ENCODE measurements at places on chromosomes 13 and 19.

- DNase-seq, result no peak
Measured at GRCh38 chr13:40404967-40405716, 261.3 kb downstream of the FOXO1 start.

DNA sequence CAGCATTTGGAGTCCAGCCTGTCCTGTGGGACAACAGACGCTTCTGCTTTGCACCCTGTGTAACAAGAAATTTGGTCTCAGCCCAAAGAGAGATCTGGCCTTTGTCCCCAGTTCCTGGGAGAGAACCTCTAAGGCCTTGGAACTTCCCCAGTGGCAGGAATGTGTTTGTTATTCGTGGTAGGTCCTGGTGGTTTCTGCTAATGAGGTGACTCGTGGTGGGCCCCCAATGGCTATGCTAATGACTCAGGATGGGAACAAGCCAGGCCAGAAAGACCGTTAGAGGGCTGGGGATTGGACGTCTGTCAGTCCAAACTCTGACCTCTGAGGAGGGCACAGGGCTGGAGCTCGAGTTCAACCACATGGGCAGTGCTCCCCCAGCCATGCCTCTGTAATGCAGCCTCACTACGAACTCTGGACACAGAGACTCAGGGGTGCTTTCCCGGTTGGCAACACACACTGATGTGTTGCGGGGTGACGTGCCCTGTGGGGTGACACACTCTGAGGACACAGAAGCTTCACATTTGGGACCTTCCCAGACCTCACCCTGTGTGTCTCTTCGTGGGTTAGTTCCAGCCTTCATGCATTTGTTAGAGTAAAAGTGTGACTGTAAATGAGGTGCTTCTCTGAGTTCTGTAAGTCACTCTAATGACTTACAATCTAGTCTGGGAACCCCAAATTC lies 38.9 kb downstream of the TEX29 start:
- DNase-seq, result no peak

DNA sequence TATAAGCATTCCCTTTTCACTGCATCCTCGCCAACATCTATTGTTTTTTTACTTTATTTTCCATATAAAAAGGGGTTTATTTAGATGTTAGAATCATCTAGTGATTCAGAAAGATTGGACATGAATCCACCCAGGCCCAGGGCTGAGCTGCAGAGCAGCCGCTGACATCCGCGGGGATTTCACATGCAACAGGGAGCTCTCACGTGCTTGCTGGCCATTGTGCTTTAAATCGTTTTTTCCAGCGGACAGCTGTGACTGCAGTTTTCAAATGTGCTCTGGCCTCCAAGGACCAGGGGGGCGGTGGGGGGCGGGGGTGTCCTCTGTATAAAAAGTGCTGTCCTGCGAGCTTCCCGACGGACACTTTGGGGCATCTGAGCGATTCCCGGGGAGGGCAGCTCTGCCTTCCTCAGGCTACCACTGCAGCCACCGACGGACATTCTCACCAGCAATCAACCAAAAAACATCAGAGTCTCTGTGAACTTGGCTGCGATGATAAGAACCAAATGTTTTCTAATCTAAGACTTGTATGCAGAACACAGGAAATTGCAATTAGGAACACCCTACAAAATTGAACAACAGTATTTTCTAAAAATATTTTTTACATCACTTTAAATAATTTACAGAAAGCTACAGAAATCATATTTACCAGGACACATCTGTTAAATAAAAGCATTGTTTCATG lies 12.6 kb downstream of the RB1 start:
- no peak for DNase-seq

- DNase-seq, result no peak
Measured at GRCh38 chr13:98766697-98767096, 14.2 kb upstream of the SLC15A1 start.

GRCh38 chr13:61486496-61486895 lies 70.8 kb upstream of the PCDH20 start:
- no peak for DNase-seq

All from SK-MEL-5 (cell line).